Activated CD4-positive, alpha-beta T cell treated with anti-CD3 and anti-CD28 coated beads for 24 hours (primary cell): ENCODE measurements at places on chromosomes 7 and 10.

GRCh38 chr7:77644774-77645173 is 51.5 kb upstream of the RSBN1L start:
- no peak for DNase-seq

DNA sequence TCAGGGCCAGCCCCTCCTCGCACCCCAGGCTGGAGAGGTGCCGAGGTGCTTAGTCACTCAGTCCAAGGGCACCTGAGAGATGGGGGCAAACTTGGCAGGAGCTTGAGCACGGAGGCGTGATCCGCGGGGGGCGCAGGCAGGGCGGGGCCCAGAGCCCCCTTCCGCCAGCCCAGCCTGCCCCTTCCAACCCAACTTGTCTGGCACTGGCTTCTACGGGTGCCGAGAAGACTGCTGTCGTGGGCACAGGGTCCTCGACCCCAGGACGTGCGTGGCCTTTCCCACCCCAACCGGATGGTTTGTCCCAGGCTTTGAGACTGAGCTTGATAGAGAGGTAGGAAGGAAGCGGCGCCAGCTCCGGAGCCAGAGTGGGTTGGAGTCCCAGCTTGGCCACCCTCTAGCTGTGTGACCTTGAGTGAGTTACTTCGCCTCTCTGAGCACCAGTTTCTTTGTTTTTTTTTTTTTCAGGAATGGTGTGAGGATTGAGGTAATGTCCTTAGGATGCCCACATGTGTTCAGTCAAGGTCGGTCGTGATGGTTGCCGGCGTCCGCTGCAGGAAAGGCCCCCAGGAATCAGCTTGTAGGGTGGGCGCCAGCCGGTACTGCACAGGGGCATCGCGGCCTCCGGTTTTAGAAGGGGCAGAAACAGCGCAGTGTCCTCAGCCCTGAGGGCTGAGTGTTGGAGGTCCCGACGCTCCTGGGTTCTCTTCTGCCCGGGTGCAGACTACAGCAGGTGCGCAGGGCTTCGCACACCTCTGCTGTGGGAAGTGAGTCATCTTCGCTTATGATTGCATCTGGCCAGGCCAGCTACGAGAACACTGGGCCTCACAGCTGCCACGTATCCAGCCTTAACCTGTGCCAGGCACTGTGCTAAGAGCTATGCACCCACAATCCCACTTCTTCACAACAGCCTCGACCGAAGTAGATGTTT is 28.6 kb upstream of the VAX1 start:
- no peak for DNase-seq

- no peak for DNase-seq
Measured at GRCh38 chr7:67843615-67844014, 847.0 kb downstream of the TYW1 start.

GRCh38 chr10:22931948-22932347 is 4.1 kb downstream of the ARMC3 start:
- DNase-seq = no peak

GRCh38 chr10:89093728-89094127 is 103.1 kb downstream of the FAS start:
- DNase-seq = no peak
